Panc1 (cell line): ENCODE measurements at places on chromosomes 5 and 9. TPM values are rescaled to one million over a fixed set of nuclear protein-coding genes. Genes with fewer than 3 reads are reported as not detected.

The LPCAT1 gene
- total RNA-seq, result 59.8 TPM

The GPX3 gene
- total RNA-seq, result 8.5 TPM

The PROB1 gene
- 2.3 TPM for total RNA-seq

The ORM2 gene
- total RNA-seq, result 0.77 TPM

The GABRA1 gene
- not detected for total RNA-seq

The PPP3R2 gene
- total RNA-seq, result not detected

The DNM1 gene
- total RNA-seq, result 18.7 TPM

The C9orf43 gene
- total RNA-seq, result 1.2 TPM

The SLC36A3 gene
- total RNA-seq, result not detected
